ENCODE measurements at places on chromosomes 7 and 10.

DNA sequence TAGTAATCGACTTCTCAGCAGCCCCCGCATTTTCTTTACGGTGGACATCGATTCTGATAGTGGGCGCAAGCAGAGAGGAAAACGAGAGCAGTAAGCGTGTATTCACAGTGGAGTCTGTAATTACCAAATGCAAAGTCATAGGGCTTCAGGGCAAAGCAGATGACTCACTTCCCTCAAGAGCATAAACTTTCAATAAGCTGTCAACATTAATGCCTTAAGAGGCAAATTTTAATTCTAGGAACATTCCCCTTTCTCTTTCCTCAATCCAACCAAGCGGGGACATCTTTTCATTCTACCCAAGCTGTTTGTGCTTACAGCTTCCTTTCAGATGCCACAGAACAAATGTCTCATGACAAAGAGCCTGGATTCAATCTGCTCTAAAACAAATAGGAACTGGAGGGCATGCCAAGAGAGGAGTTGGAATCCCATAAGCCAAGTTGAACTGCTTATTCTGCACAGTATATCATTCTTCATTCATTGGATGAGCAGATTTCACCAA lies 48.6 kb downstream of the MALSU1 start:
- no peak for DNase-seq

GRCh38 chr7:158824028-158824427 lies 5.3 kb downstream of the ESYT2 start:
- DNase-seq: no peak

GRCh38 chr7:128919241-128919640 lies 8.7 kb upstream of the KCP start:
- no peak for DNase-seq

- no peak for DNase-seq
Observed at GRCh38 chr7:91107460-91107859, 156.8 kb upstream of the FZD1 start.

- DNase-seq: no peak
Observed at GRCh38 chr7:33215992-33216391, 86.6 kb downstream of the BBS9 start.

GRCh38 chr7:12909483-12909882 lies 222.1 kb downstream of the ARL4A start:
- no peak for DNase-seq

DNA sequence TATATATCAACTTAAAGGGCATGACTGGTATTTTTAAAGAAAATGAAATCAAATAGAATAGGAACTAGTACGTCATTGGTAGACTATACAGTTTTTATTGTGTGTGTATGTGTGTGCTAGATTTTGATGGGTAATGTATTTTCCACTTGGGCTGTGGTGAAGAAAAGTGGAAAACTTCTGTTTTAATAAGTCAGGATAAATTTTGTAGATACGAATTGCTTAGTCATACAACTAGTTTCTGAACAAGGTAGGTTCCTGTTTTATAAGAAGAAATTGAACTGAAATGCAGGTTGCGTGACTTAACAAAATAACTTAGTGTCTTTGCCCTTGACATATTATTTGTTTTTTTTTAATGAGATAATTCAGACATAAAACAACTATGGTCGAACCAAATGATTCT lies 24.3 kb downstream of the UBN2 start:
- DNase-seq: no peak

Data from amygdala (tissue), 56 donors.